Large intestine (tissue), 12 donors: ENCODE measurements at places on chromosomes 6 and 20.

GRCh38 chr20:3192226-3193015 lies 12.1 kb downstream of the DDRGK1 start:
- DNase-seq = no peak

GRCh38 chr6:3890047-3890446 lies 40.9 kb downstream of the FAM50B start:
- no peak for DNase-seq

DNA sequence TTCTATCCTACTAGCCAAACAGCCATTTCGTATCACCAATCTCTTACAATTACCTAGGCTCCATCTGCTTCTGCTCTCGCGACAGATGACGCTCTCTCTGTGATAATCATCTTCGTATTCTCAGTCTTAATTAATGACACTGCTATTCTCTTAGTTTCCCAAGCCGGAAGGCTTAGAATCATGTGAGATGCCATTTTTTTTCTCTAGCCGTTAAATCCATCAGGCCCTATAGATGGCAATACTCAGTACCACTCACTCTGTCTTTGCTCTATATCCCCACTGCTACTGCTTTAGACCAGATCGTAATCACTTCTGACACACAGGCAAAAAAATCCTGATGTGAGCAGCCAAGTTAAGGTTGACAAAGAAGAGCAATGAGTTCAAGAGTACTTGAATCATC lies 2.1 kb upstream of the THEMIS start:
- no peak for DNase-seq

DNA sequence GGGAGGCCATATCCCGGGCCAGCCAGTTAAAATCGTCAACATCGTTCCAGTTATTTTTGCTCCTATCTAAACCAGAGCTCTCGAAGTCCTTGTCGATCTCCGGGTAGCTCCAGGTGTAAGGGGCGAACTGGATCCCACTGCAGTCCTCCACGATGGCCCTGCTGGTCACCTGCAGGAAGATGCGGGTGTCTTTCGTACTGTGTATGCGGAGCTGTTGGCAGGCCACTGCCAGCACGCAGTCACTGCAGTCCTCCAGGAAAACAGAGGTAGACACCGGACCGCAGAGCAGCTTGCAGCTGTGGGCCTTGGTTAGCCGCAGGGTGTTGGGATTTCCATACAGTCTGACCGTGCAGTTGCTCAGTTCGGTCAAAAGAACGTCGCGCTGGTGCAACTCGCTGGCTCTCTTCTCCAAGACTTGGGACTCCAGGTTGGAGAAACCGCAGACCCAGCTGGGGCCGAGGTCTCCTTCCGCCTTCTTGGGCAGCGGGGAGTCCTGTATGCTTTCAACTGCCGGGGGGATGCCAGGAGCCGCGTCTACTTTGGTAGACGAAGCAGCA lies 742 bp downstream of the TBCC start:
- no peak for DNase-seq

GRCh38 chr6:137353346-137353745 lies 134.2 kb upstream of the IFNGR1 start:
- no peak for DNase-seq

DNA sequence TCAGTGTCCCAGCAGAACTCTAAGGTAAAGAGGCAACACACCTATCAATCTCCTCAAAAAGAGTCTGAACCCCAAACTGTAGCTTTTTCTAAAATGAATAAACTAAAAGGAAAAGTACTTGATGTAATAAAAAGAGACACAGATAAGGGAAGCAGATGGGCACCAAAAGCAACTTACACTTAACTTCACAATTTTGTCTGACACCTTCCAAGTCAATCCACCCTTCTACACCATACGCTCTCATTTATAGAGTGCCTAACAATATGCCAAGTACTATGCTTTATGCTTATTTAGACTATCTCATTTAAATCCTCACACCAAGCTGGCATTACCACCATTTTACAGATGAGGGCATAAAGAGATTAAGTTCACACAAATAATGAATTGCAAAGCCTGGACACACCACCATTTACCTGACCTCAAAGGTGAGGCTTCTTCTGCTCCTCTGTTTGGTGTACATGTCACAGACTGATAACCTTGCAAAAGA lies 90.6 kb upstream of the DST start:
- DNase-seq = no peak
